KG1 (cell line): ENCODE measurements at places on chromosomes 7 and 10.

DNA sequence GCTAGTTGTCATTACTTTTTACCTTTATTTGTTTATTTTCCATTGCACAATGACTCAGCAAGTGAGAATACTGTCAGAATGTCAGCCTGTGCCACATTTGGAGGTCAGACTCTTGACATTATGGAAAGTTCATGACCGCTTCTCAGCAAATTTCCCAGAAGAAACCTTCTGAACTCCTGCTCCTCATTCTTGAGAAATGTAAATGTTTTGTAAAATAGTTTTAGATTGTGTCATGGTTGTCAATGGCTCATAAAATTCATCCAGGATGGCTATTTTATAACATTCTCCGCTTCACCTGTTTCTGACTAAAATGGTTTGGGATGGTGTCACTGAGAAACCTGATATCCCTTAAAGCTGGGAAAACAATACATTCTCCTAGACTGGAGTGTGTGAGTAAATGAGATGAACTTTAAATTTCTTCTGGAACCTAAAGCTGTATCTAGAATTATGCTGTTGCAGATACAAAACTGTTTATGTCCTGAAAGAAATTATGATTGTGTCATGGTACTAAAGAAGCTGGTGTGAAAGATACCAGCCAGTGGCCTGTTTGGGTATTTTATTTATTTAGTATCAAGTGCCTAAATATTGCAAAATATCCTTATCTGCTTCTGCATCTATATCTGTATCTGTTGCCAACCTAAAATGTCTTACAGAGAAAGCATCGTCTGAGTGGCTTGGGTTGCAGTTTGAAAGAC is 671.7 kb downstream of the GATA3 start:
- no peak for DNase-seq

DNA sequence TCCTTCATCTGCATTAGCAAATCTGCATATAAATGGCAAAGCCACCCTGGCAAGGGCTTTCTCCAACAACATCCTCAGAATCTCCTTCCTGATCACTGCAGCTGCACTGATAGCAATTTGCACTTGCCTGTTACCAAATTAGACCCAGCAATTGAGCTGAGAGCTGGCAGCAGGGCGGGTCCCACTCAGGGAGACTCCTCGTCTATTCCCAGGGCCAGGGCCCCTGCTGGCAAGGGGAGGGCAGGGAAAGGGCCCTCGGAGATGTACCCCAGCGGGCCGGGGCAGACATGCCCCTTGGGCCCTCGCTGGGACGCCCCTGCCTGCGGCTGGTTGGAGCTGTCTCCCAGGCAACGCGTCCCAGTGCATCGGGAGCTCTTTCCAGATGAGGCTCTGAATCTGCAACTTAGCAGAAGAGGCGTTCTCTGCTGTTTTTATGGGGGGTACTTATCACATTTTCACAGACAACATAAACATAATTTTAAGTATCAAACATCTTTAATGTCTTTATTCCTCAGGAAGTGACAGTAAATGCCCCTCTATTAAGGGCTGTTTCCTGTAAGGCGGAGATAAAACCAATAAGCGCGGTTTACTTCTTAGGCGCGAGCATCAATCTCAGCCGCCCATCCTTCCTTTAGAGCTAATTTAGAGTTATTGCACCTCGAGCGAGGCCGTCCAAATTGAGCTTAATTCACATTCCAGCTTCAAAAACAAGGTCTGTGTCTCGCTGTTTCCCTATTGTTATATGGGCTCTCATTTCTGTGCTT is 249.0 kb upstream of the PPP2R2D start:
- DNase-seq: no peak

DNA sequence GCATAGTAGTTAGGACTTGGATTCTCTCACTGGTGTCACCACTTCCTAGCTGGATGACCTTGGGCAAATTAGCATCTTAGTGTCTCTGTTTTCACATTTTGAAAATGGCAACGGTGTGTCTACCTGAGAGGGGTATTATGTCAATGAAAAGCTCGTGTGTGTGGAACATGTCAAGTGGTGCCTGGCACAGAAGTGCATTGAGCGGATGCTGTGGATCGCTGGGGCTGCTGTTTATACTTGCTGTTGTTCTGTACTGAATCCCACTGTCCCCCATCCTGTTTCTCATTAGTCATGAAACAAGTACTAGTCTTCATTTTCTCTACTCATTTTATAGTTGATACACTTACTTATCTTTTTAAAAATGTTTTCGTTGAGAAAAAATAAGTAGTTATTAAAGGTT is 26.1 kb downstream of the RBM33 start:
- DNase-seq: no peak

DNA sequence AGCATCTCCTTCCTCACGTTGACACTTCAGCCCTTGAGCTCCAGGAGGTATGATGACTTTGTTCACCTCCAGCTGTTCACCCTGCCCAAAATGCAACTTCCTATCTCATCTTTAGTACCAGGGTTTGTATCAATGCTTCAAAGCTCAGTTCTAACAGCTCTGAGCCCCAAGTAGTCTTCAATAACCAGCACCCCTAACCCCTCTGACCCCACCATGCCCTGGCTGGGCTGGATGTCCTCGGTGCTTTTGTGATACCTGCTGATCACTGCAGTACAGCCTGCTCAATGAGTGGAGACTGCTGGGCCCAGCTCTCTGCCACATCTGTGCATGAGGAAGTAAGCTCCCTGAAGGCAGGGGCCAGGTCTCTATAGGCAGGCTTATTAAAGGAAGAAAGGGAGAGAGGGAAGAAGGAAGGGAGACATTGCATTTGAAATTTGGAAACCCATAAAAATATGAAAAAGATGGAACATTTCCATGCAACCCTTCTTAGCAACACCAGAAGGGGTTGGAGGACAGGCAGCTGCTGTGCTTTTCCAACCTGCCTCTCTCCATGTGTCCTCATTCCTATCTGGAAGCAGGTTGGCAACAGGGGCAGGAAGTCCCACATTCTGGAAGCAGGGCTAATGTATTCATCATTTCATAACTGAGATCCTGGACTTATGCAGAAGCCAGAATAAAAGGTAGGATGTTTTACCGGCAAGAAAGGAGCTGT is 756.1 kb downstream of the GRID1 start:
- DNase-seq: no peak

DNA sequence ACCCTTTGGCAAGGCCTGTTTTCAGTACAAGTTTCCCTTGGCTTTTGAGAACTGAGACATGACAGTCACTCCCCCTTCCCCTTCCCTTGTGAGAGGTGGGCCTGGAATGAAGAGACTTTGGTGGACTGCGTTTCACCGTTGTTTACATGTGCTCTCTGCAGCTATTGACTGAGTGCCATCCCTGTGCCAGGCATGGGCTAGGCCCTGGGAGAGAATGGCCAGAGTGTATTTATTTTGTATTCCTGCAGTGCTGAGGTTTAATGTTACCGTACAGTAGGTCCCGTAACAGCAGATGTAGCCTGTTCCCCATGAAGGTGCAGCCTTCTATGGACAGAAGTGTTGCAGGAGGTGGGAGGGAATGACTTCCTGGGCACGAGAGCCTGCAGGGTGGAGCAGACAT is 50.0 kb downstream of the TACR2 start:
- DNase-seq: no peak

DNA sequence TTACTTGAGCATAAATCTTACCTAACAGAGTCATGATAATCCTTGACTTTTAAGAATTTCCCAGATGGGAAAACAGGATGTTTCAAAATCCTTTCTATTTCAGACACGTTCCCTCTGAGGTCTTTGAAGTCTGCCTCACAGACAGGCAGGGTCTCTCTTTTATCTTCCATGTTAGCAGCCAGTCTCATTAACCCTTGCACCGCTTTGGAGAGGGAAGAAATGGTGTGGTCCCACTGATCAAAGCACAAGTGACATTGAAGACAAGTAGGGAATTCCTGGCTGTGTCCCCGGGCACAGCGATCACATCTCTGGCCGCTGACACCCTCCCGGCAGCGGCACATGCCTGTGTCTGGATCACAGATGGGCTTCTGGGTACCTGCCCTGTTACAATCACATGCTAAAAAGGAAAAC is 52.7 kb upstream of the LAMB1 start:
- DNase-seq: no peak

DNA sequence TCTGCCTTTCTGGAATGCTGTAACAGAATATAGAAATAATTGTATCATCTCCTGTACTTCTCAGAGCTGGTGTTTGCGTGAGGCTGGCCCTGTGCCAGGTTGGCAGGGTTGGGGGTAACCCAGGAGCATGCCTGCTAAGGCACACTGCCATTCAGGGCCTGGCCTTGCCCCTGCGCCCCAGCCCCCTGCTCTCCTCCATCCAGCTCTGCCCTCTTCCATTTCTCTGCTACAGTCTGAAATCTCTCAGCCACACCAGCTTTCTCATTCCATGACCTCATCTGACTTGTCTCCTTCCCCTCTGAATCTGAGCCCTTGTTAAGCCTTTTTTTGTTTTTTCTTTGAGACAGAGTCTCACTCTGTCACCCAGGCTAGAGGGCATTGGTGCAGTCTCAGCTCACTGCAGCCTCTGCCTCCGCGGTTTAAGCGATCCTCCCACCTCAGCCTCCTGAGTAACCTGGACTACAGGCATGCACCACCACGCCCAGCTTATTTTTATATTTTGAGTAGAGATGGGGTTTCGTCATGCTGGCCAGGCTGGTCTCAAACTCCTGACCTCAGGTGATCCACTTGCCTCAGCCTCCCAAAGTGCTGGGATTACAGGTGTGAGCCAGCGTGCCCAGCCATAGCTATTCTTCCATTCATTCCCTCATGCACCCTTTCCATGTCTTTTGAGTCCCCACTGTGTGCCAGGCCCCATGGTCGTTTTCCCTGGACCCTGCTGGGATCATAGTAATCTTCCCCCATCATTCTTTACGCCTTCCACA is 206.8 kb downstream of the CUX1 start:
- no peak for DNase-seq

- no peak for DNase-seq
Measured at GRCh38 chr7:80140388-80140787, 5.8 kb downstream of the GNAI1 start.

- DNase-seq: no peak
Measured at GRCh38 chr7:102101111-102101551, 185.5 kb upstream of the SH2B2 start.
